ENCODE measurements at places on chromosomes 12 and 14. TPM values are rescaled to one million over a fixed set of nuclear protein-coding genes. Genes with fewer than 3 reads are reported as not detected.
A peak's percentile ranks its signal among the peaks of the same experiment; 100 is the strongest.

DNA sequence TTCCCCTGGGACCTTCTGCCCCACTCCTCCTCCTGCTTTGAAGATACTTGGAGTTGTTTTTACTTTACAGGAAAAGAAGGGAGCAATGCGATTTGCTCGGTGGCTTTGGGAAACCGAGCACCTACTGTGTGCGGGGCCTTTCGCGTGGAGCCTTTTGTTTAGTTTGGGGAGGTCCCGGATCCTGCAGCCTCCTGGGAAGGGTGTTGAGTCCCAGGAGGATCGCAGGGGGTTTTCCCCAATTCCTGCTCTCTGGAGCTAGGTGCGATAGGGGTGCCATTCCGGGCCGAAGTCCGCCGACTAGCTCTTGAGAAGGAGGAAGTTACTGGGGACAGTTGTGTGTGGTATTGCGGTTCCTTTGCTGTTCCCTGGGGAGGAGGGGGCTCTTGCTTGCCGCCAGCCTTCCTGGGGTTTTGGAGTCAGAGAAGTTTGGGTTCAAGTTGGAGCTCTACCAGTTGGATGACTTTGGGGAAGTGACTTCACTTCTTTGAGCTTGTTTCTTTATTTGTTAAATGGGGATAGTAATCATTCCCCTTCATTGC, 1.1 kb downstream of the BRI3BP start:
- peak overlapping the region; percentile 22 for H3K4me3 ChIP-seq
- peak overlapping the region; percentile 53 for H3K27ac ChIP-seq
- DNase-seq: peak; percentile 20
- H3K36me3 ChIP-seq: no peaks in the 10 kb centered on the region
- peaks cover 21% of the 10 kb centered on the region for H3K4me1 ChIP-seq

- no peak overlapping the region for H3K27ac ChIP-seq
- peaks cover 47% of the 10 kb centered on the region for H3K4me1 ChIP-seq
- H3K4me3 ChIP-seq: no peak overlapping the region
- peaks cover 40% of the 10 kb centered on the region for H3K27me3 ChIP-seq
- DNase-seq: no peak
These were observed 1.1 kb upstream of the BCL11B start for GRCh38 chr14:99272899-99273765.

GRCh38 chr12:52054833-52055730, 3.8 kb downstream of the NR4A1 start:
- H3K27me3 ChIP-seq: no peaks in the 10 kb centered on the region
- peaks cover 30% of the 10 kb centered on the region for H3K4me1 ChIP-seq
- H3K36me3 ChIP-seq: no peaks in the 10 kb centered on the region
- DNase-seq: no peak

SOAT2 gene
- not detected for total RNA-seq

- no peak overlapping the region for H3K4me3 ChIP-seq
- H3K4me1 ChIP-seq: no peaks in the 10 kb centered on the region
- H3K27me3 ChIP-seq: no peaks in the 10 kb centered on the region
- DNase-seq: no peak
These were observed 81.6 kb downstream of the MYRFL start for GRCh38 chr12:69906411-69907216.

- DNase-seq: no peak
- H3K4me1 ChIP-seq: no peaks in the 10 kb centered on the region
- no peaks in the 10 kb centered on the region for H3K27me3 ChIP-seq
- no peak overlapping the region for H3K4me3 ChIP-seq
These were observed 339.5 kb downstream of the PDZRN4 start for GRCh38 chr12:41527534-41528116.

- no peak overlapping the region for H3K27ac ChIP-seq
- peak; percentile 84 for DNase-seq
- peaks cover 15% of the 10 kb centered on the region for H3K4me1 ChIP-seq
- H3K4me3 ChIP-seq: no peak overlapping the region
These were observed 3.9 kb upstream of the LRP1 start for GRCh38 chr12:57124261-57124877.

PRIMA1 gene
- 0.33 TPM for total RNA-seq

DNA sequence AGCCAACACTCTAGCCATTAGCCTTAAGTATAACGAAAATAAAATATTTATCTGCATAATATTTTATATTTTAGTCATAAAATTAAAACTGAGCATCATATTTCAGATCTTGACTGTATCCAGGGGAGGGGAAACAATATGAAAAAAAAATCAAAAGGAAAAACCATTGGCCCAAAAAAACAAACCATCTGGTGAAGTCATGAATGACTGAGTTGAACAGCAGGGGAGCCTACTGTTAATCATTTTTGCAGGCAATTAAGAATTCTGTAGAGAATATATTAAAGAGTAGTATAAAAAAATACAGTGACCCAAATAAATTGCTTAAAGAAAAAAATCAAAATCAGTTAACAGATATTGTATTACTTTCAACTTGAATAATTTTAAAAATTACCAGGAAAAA, 224.8 kb downstream of the C12orf50 start:
- no peaks in the 10 kb centered on the region for H3K27me3 ChIP-seq
- DNase-seq: no peak
- no peak overlapping the region for H3K4me3 ChIP-seq
- no peak overlapping the region for H3K27ac ChIP-seq

GYS2 gene
- total RNA-seq: not detected

ACTN1 gene
- total RNA-seq: 93.6 TPM

Measured in body of pancreas (tissue), 4 donors.